ENCODE measurements at places on chromosomes 6 and 20.

GRCh38 chr6:137416376-137417109 lies 77.7 kb downstream of the OLIG3 start:
- DNase-seq, result no peak

DNA sequence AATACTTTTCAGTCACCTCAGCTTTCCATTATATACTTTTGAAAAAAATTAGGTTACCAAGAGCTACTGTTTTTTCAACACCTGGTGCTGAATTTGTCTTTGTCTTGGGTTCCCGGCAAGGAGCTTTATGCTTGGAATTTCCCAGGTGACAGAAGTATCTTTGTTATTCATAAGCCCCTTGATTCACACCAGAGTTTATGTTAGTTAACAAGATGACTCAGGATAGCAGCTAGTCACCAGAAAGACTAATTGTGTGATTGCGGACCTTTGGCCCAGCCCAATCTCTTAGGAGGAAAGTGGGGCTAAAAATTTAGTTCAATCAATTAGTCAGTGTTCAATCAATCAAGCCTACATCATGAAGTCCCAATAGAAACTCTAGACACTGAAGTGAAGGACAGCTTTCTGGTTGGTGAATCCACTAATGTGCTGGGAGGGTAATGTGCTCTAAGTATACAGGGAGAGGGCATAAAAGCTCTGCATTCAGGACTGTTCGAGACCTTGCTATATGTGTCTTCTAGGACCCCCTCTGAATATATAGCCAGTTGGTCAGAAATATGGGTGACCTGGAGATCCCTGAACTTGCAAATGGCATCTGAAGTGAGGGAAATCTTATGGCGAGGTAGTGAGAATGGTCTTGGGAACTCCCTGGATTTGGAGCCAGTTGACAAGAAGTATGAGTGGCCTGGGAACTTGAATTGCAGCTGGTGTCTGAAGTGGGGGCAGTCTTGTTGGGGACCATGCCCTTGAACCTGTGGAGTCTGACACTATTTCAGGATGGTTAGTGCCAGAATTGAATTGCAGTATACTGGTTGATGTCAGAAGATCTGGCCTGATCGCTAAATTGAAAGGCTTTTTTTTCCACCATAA lies 16.2 kb downstream of the TMEM30A start:
- peak; percentile 34 for DNase-seq

- no peak for DNase-seq
Observed at GRCh38 chr6:108288742-108289141, 6.1 kb upstream of the AFG1L start.

GRCh38 chr6:1164600-1164999 lies 147.3 kb upstream of the FOXQ1 start:
- DNase-seq, result no peak

- DNase-seq, result no peak
Observed at GRCh38 chr6:34865107-34865506, 22.7 kb downstream of the TAF11 start.

- DNase-seq, result peak; percentile 49
Observed at GRCh38 chr20:25299806-25300205, 51.9 kb downstream of the PYGB start.

DNA sequence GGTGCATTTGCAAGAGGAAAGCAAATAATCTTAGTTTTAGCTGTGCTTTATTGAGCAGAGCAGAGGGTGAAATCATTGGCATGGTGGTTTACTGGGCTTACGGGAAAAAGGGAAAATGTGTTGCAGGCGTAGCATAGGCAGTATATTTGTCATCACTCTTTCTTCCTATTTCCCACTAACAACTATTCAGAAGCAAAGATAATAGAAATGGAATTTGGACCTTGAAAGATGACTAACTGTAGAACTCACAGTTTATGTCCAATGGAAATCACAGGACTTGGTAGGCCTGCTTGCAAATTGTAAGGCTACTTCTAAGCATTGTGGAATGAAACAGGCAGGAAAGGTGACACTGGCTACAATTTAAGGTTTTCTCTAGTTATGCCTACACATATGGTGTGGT lies 611.9 kb upstream of the MAN1A1 start:
- DNase-seq, result no peak

- no peak for DNase-seq
Observed at GRCh38 chr6:163342571-163343539, 71.7 kb upstream of the QKI start.

DNA sequence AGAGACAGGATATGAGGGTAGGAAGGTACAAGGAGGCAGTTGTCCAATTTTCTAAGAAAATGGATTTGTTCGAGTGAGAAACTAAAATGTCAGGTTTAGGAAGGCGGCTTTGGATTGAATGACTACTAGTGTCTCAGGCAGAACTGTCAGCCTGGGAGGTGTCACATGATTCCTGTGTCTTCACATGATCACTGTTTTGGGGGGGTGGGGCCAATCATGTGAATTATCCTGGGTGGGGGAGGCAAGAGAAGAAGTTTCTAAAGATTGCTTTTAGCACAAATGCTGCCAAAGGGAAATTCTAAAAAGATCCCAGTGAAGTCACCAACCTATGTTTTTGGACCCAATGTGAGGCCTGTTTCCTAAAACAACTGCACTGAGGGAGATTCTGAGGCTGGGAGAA lies 2.3 kb downstream of the SIRPA start:
- no peak for DNase-seq

DNA sequence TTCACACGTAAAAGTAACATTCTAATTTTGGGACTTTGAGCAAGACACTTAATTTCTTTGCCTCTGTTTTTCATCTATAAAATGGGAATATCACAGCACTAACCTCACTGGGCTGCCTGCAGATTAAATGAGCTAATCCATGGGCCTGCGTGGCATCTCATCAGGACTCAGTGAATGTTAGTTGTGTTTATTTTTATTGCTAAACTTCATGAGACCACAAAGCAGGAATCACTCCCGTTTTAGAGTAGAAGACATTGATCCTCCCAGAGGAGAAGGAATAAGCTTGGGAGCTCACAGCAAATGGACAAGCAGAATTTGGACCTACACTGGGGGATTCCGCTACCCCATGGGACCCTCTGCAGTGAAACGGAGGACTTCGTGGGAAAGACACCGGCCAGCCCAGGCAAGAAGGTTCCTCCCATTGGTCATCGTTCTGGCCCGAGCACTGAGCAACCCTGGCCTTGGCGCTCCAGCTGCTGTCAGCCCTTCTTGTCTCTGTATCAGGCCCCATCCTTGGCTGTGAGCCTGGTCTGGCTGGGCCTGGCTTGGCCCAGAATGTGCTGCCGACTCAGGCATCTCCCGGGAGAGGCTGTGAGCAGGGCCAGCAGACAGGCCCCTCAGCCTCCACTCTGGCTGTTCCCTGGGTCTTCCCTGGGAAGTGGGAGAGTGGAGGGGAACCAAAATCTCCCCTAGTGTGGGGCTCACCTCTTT lies 79.8 kb downstream of the NFATC2 start:
- DNase-seq, result no peak

DNA sequence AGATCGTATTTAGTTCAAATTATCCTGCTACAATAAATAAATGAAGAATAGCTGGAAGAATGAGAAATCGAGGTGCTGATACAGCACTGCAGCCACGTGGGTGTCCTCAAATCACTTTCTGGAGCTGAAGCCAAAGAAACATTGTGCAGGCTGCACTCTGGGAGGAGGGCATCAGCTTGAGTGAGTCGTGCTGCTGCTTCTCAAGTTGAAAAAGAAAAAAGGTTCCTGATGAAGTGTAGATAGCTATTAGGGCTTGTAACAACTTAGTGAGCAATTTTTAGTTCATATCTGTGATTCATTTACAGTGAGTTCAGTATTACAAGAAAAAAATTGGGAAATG lies 40.5 kb downstream of the DSE start:
- no peak for DNase-seq
